ENCODE measurements at places on chromosomes 2 and 18.

- DNase-seq = no peak
Observed at GRCh38 chr18:27461957-27462356, 276.8 kb upstream of the CHST9 start.

DNA sequence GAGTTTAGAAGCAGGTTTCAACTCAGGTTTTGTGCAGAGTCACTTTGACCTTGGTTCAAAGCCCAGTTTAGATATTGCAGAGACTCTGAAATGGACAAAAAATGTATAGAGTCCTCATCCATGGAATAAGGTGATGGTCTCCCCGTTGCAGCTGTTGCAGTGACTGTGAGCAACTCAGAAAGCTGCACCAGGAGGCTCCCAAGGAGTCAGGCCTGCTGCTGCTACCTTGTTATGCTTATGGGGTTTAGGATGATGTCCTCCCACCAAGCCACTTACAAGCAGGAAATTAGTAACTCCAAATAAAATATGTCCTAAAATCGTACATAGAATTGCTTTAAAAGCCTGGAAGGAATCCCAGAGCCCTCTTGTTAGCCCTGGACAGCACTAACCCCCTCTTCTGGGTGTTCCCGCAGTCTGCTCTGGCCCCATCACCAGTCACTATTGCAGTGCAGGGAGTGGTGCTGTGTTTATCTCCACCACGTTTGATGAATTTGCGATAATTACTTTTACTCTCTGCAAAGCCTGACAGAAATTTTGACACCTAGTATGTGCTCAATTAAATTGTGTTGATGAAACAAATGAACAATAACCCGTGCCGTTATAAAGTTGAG lies 189.0 kb downstream of the CNTNAP5 start:
- DNase-seq = no peak

GRCh38 chr2:111135910-111136297 lies 15.2 kb downstream of the BCL2L11 start:
- DNase-seq = peak; percentile 73

- no peak for DNase-seq
Observed at GRCh38 chr18:52289392-52289791, 50.6 kb upstream of the DCC start.

- no peak for DNase-seq
Observed at GRCh38 chr2:143158551-143159485, 29.6 kb downstream of the ARHGAP15 start.

Data from fibroblast of pulmonary artery (primary cell).